ENCODE measurements at places on chromosomes 3 and 15. TPM values are rescaled to one million over a fixed set of nuclear protein-coding genes. Genes with fewer than 3 reads are reported as not detected.

The MUSTN1 gene
- total RNA-seq: 1.8 TPM

GRCh38 chr15:72358650-72359171 is 17.1 kb downstream of the HEXA start:
- no peak overlapping the region for H3K4me3 ChIP-seq
- no peaks in the 10 kb centered on the region for H3K4me1 ChIP-seq
- H3K27me3 ChIP-seq: no peaks in the 10 kb centered on the region
- no peaks in the 10 kb centered on the region for H3K36me3 ChIP-seq

DNA sequence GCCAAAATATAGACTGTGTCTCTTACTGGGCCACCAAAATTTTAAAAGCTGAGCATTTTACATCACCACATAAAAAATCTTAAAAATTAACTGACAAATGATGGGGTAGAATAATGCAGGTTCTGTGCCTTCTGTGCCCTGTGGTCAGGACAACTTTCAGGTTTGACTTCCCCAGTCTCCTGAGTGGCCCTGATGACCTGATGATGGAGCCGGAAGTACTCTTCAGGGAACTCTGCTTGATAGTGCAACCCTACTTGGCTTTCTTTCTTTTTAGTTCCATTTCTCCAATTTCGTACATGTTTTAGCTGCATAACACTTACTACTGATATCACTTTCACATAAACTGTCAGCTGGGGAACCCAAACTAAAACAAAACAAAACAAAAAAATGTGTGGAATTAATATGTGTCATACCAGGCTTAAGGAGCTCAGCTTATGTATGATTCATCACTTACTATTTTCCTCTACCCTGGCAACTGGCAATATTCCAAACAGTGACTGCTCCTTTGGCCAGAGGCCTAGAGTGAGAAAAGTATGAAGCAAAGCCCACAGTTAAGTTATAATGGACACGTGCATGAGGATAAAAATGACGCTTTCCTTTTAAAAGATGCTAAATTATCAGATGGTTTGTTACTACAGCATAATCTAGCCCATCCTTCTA is 194.3 kb downstream of the BCHE start:
- H3K27me3 ChIP-seq: no peaks in the 10 kb centered on the region
- no peaks in the 10 kb centered on the region for H3K36me3 ChIP-seq

GRCh38 chr3:123997543-123997942 is 5.6 kb upstream of the ROPN1 start:
- no peak overlapping the region for H3K4me3 ChIP-seq
- H3K4me1 ChIP-seq: no peaks in the 10 kb centered on the region
- H3K27me3 ChIP-seq: no peaks in the 10 kb centered on the region
- DNase-seq: no peak

DNA sequence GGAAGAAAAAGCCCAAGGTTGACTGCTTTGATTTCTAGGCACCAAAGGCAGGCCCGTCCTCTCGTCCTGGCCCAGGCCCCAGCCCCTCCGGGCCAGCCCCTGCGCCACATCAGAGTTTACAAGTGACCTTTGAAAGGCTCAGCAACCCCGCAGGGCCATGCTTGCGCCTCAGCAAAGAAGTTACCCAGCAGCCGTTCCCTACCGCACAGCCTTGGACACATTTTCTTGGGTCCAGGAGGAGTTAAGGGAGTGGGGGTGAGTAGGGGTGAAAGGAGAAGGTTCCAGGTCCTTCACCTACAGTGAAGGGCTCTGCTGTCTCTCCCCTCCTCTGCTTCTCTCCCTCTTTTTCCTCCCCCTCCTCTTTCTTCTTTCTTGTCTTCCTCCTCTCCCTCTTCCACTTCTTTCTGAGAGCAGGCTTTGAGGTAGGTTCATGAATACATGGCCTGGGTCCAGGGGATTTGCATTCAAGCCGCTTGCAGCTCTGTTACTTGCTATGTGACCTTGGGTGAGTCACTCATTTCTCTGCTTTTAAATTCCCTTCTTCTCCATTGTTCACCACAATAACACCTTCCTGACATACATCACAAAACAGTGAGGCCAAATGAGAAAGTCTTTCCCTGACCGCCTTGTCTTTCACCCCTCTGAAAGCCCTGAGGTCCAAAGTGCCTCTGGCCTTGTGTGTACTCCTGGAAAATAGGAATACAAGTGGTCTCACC is 223.3 kb upstream of the TPRG1 start:
- H3K4me1 ChIP-seq: no peaks in the 10 kb centered on the region
- no peaks in the 10 kb centered on the region for H3K27me3 ChIP-seq
- H3K36me3 ChIP-seq: no peaks in the 10 kb centered on the region
- peak overlapping the region; percentile 34 for H3K4me3 ChIP-seq
- no peak for DNase-seq
- peak overlapping the region; percentile 98 for H3K27ac ChIP-seq

The TM6SF1 gene
- total RNA-seq: 0.83 TPM

DNA sequence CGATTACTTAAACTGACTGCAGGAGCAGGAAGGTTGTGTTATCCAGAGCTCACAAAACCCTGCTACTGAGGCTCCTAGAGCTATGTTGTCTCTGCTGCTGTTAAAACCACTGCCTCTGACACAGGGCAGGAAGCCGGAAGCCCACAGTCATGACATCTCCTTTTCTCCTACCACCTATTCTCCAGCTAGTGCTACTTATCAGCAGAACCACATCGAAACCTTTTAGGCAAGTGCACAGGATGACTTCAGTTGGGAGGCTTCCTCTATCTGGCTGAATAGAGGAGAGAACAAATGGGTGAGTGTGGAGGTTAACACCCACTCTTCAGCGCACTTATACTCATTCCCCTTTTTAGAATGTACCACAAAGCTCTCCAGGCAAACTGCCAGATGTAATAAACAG is 638.0 kb downstream of the OTOL1 start:
- no peak overlapping the region for H3K4me3 ChIP-seq
- no peak overlapping the region for H3K27ac ChIP-seq
- H3K27me3 ChIP-seq: no peaks in the 10 kb centered on the region
- no peaks in the 10 kb centered on the region for H3K4me1 ChIP-seq
- H3K36me3 ChIP-seq: no peaks in the 10 kb centered on the region

DNA sequence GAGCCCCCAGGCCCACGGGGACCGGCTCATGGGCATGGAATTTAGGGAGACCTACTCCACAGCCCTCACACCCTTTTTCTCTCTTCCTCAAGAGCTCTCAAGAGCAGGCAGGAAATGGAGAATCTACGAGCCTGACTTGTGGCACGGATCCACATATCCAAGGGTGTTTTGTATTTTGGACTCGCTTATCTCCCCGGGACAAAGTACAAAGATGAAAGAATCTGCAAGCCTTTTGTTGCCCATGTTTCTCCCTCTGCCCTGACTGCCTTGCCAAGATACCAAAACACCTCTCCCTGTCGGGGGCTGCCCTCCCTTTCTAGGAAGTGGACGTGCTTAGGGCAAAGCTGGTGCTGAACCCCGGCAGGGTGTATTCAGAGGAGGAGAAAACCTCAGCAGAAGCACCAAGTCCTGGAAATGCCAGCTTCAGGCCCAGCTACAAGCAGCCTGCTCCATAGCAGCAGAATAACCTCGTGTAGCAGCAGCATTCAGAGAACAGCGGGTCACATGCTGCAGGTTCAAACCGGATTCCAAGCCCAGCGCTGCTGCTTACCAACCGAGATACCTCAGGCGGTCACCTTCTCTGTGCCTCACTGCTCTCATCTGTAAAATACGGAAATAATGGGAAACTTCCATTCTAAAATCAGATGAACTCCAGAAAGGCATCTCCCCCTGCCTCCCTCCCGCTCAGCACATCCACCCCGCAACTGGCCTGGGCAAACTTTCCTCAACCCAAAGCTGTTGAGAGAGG is 35.2 kb downstream of the DNASE1L3 start:
- no peaks in the 10 kb centered on the region for H3K27me3 ChIP-seq
- H3K4me1 ChIP-seq: peaks cover 44% of the 10 kb centered on the region
- DNase-seq: peak; percentile 81
- H3K36me3 ChIP-seq: peaks cover under 1% of the 10 kb centered on the region

GRCh38 chr3:169790687-169791429 is 17.7 kb downstream of the MYNN start:
- H3K4me3 ChIP-seq: no peak overlapping the region
- DNase-seq: no peak
- H3K27ac ChIP-seq: no peak overlapping the region
- peaks cover 17% of the 10 kb centered on the region for H3K36me3 ChIP-seq

- no peak overlapping the region for H3K27ac ChIP-seq
- DNase-seq: no peak
- no peaks in the 10 kb centered on the region for H3K4me1 ChIP-seq
- H3K4me3 ChIP-seq: no peak overlapping the region
- H3K36me3 ChIP-seq: no peaks in the 10 kb centered on the region
Observed at GRCh38 chr3:193347521-193348501, 30.7 kb downstream of the ATP13A5 start.

GRCh38 chr3:108271626-108272025 is 24.7 kb upstream of the HHLA2 start:
- DNase-seq: no peak
- no peak overlapping the region for H3K27ac ChIP-seq
- H3K4me1 ChIP-seq: no peaks in the 10 kb centered on the region
- H3K36me3 ChIP-seq: no peaks in the 10 kb centered on the region

- peak; percentile 68 for DNase-seq
- peak overlapping the region; percentile 68 for H3K27ac ChIP-seq
- peaks cover 17% of the 10 kb centered on the region for H3K4me1 ChIP-seq
- H3K4me3 ChIP-seq: no peak overlapping the region
Observed at GRCh38 chr3:128605091-128606046, 45.2 kb downstream of the RPN1 start.

GRCh38 chr3:169623971-169624370 is 39.5 kb downstream of the MECOM start:
- H3K27ac ChIP-seq: no peak overlapping the region
- H3K4me3 ChIP-seq: no peak overlapping the region
- DNase-seq: no peak
- no peaks in the 10 kb centered on the region for H3K36me3 ChIP-seq

DNA sequence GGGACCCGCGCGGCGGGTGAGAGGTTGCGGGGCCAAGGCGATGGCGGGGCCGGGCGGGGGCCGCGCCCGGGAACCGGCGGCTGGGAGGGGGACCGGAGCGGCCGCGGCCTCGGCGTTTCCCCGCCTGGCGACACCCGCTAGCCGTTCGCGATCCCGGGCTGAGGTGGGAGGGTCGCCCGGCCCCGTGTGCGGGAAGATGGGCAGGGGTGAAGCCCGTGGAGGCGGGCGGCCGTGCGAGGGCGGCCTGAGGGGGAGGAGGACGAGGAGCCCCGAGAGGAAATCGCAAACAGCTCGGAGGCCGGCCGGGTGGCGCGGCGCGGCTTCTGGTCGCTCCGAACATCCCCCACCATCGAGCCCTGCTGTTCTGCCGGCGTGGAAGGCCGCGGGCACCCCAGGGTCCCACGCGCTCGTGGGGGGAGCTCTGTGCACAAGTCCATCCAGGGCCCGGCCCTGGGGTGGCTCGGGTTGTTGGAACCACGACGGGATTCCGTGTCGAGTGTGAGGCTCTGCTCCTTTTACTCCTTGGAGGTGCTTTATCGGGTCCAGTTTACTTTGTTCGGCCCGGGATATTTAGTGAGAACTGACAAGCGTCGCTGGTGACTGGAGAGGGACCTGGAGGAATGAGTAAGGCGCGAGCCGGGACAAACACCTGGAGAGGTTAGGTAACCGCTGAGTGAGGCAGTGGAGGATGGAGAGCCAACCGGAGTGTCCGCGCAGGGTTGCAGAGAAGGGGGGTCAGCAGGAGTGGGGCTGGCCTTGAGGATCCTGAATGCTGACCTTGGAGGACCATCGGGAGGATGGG is 728 bp downstream of the CRTC3 start:
- no peaks in the 10 kb centered on the region for H3K27me3 ChIP-seq
- H3K4me3 ChIP-seq: peak overlapping the region; percentile 77
- H3K27ac ChIP-seq: peak overlapping the region; percentile 80

DNA sequence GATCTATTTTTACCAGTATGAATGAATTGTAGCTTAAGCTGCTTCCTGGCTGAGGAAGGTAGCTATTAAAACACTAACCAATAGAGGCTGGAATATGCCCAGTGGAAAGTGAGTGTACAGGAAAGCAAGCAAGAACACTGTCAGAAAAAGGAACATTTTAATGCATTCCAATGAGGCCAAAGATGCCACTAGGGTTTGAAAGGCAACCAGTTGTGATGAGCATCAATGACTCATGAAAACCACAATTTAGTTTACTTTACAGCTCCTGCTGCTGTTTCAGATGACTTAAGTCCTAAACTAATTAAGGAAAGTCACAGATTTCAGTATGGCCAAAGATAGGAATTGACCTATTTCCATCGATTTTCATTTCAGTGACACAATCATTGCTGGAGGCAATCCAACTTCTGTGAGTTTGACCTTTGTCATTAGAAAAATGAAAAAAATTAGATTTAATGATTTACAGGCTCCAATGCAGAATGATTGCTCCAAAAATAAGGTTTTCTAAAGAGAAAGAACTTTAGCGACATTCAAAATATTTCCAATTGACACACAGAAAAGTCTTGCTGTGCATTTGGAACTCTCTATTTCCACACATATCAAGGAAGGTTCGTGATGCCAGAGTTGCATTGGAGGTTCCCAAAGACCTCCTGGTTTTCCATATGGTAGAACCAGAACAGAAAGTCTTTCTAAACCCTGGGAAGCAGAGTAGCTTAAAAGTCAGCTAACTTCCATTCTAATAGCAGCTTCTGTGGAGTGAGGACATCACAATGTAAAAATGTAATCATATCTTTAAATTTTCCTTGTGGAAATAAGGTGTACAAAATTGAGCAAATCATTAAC is 103.0 kb downstream of the SUCNR1 start:
- DNase-seq: no peak
- H3K4me3 ChIP-seq: no peak overlapping the region
- no peaks in the 10 kb centered on the region for H3K27me3 ChIP-seq
- H3K27ac ChIP-seq: peak overlapping the region; percentile 34
- H3K4me1 ChIP-seq: no peaks in the 10 kb centered on the region
- H3K36me3 ChIP-seq: no peaks in the 10 kb centered on the region

The CPLX3 gene
- total RNA-seq: not detected

DNA sequence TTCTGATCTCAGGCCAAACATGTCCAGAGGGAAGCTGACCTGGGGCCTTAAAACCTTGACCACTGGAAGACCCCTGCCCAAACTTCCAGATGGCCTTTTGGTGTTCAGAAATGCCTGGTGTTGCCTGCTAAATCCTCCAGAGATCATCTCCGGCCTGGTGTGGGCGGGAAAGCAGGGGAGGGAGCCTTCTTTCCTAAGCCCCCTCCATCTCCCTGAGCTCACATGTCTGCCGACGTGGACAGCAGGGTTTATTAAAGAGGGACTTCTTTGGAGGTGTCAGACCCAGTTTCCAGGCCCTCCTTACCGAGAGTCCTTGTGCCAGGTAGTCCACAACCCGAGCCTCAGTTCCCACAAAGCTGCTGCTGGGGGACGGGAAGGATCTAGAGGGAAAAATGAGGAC is 55.9 kb upstream of the SLC6A1 start:
- no peak overlapping the region for H3K27ac ChIP-seq
- no peaks in the 10 kb centered on the region for H3K27me3 ChIP-seq
- H3K4me3 ChIP-seq: no peak overlapping the region
- H3K36me3 ChIP-seq: no peaks in the 10 kb centered on the region
- H3K4me1 ChIP-seq: no peaks in the 10 kb centered on the region
- peak; percentile 4 for DNase-seq

The CHDH gene
- 28.6 TPM for total RNA-seq

The ZNF860 gene
- total RNA-seq: 0.07 TPM

The IQCF5 gene
- total RNA-seq: not detected

The CLDND1 gene
- total RNA-seq: 34.4 TPM

- DNase-seq: no peak
- no peaks in the 10 kb centered on the region for H3K4me1 ChIP-seq
- H3K36me3 ChIP-seq: no peaks in the 10 kb centered on the region
- H3K4me3 ChIP-seq: no peak overlapping the region
Observed at GRCh38 chr3:177385831-177386301, 188.6 kb upstream of the TBL1XR1 start.
